ENCODE measurements at places on chromosomes 5 and 9.

- no peak for DNase-seq
Observed at GRCh38 chr9:121700832-121701419, 49.5 kb downstream of the DAB2IP start.

DNA sequence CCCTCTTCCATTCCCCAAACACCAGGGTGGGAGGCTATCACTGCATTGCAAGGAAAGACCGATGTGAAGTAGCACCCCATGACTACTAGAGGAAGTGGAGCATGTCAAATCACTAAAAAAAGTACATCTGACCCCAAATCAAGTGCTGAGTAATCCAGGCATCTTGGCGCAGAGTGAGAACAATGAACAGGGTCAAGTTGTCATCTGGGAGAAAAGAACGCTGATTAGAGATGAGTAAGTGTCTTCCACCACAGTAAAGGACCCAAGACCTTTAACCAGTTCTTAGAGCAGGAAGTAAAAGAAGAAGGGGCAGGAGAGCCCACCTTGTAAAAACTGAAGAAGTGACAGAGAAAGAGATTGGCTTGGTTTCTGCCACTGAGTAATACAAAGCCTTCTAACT lies 75.0 kb upstream of the RAD23B start:
- no peak for DNase-seq

- DNase-seq: no peak
Observed at GRCh38 chr5:172931001-172931536, 28.2 kb upstream of the RPL26L1 start.

GRCh38 chr9:29822458-29822857 lies 2249.2 kb upstream of the C9orf72 start:
- DNase-seq: no peak

DNA sequence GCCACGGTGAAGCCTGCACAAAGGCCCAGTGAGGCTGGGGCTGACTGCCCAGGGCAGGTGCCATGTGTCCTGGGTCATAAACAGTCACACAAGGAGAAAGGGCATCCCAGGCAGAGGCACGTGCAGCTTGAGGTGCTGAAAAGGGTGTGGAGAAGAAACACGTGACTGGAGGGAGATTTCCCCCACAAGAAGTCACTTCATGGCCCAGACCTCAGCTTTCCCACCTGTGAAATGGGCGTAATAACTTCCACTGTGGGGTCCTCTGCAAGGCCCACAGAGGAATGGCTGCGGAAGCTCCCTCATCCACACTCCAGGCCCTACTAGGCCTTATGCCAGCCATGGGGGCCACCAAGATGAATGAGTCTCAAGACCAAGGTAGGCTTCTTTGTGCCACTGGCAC lies 20.1 kb upstream of the CPLX2 start:
- no peak for DNase-seq

- DNase-seq: no peak
Observed at GRCh38 chr5:151758141-151758429, 346 bp downstream of the ATOX1 start.

DNA sequence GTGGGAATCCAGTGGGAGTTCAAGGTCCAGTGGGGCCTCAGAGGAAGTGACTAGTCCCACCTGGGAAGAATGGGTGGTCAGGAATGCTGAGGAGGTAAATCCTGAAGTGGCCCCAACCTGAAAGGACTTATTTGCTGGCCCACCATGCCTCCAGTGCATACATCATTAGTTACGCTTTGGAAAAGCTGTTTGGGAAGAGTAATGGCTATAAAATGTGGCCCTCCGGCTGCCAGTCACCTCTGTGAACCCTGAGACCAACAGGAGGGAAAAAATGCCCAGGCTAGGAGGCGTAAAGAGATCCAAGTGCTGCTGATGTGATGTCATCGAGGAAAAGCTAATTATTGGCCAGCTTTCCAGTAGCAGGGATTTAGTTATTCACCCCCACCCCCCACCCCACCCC lies 2.7 kb upstream of the SLC26A2 start:
- DNase-seq: no peak

- DNase-seq: no peak
Observed at GRCh38 chr5:17105744-17106418, 111.5 kb upstream of the BASP1 start.

DNA sequence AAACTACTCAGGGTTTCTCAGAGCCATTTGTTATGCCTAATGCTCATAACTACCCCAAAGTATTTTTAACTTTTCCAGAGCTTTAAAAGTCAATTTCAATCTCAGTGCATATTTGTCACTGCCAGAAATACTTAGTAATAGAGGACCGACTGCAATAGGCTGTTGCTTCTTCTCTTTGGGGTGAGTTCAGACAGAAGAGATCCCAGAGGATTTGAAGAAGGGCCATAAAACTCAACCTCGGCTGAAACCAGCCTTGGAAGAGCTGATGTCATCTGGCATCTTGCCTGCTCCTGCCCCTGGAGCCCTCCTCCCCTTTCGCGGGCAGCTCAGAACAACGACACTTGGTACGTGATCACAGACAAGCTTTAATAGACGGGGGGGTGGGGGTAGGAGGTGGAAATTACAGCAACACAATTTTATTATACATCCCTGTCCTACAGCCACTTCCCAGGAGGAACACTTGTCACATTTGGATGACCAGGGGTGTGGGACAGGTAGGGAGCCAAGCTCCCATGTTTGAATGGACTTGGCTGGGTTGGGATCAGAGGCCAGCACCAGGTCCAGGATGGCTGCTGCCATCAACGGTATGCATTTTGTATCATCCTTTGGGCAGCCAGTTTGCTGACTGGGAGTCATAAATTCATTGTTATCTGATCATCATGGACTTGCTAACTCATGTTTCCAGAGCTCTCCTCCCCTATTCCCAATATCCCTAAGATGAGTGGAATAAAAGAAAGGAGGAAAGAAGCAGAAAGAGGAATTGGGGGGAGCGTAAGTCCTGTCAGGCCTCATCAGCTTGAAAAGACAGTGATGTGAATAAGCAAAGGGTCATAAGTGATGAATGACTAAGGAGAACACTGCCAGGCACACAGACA lies 186.6 kb upstream of the PANK3 start:
- DNase-seq: no peak

- no peak for DNase-seq
Observed at GRCh38 chr5:74028406-74028805, 402.4 kb downstream of the ARHGEF28 start.

DNA sequence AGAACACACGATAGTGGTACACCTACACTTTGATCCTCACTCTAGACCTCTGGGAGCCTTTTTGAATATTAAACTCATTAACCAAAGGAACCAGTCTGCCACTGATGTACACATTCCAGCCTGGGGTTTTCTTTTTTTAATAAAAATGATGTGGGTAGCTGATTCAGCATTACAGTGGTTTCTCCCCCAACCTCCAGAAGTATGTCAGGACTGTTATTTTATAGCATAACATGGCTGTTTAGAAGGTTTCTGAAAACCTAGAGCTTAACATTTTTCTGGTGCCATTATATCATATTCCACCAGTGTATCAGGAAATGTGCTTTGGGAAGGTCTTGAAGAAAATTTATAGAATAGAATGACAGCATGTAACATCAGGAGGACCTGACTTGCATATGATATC lies 540.9 kb upstream of the WWC1 start:
- no peak for DNase-seq

DNA sequence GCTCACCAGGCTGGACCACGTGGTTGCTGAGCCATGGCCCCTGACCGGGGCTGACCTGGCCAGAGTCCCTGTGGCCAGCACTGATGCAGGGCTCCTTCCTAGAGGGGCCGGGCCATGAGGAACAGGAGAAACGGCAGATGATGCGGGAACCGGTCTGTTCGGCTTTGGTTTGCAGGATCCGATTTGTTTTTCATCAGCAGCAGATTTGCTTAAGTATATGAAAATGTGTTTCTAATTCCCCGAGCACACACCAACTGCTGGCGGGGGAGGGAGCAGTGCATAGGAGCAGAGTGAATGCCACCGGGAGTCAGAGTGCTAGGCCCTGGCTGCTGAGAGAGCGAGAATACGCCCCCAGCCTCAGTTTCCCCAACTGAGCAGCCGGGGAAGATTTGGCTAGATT lies 13.6 kb downstream of the NTNG2 start:
- no peak for DNase-seq
